Stimulated activated CD4-positive, alpha-beta T cell treated with anti-CD3 and anti-CD28 coated beads, Interleukin-1b, Interleukin-23, amount 100 ng/mL, for 48 hours (primary cell): ENCODE measurements at places on chromosomes 7 and 10.
A peak's percentile ranks its signal among the peaks of the same experiment; 100 is the strongest.

- no peak for DNase-seq
These were observed 498.2 kb downstream of the PHTF2 start for GRCh38 chr7:78296644-78297371.

DNA sequence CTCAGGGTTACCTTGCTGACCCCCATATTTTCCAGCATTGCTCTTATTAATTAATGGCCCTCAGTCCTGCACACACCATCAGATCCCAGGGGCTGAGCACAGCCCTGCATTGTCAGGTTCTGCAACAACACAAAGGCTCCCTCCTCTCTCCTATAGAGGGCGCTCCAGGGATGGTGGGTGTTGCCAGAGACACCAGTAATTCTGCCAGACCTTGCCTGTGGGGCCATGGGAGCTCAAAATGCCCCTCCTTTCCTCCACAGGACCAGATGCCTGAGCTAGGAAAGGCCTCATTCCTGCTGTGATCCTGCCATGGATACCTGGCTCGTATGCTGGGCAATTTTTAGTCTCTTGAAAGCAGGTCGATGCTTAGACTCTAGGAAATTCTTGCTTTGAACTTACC is 42.8 kb upstream of the PRSS58 start:
- peak; percentile 56 for DNase-seq

GRCh38 chr10:122638106-122638505 is 61.5 kb downstream of the C10orf120 start:
- DNase-seq = no peak

DNA sequence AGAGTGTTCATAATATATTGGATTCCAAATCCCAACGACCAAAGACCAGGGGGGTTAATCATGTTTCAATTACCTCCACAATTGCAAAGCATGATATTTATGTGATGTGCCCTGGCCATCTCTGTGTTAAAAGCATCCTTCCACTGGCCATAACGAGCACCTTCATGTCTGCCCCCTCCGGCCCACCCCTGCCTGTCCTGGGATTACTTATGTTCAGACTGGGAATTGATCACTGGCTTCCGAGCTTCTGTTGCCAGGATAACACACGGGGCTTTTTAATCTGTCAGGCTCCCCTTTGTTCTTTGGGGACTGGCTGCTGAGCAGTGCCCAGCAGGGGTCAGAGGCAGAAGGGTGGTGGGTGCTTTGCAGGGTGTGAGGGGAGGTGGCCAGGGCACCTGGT is 13.7 kb upstream of the CHST15 start:
- DNase-seq = no peak

- DNase-seq = no peak
These were observed 389.9 kb upstream of the SEMA3C start for GRCh38 chr7:81308643-81309322.

DNA sequence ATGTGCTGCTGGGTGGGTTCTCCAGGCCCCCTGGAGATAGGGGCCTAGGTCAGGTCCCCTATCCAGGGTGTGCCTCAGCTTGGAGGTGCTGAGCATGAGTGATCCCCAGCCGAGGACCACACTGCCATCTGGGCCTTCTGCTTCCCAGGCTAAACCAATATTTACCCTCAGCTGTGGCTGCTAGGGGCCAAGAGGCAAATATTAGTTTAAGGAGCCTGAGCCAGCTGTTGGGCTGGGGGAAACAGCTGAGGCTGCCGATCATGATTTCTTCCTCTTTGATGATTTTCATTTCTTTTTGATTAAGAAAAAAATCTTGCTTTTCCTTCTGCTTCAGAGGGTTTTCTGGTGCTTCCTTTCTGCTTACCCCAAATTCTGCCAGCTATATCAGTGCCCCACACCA is 83.4 kb downstream of the NEURL1 start:
- DNase-seq = no peak

- no peak for DNase-seq
These were observed 77.3 kb upstream of the TCF7L2 start for GRCh38 chr10:112872728-112873127.

GRCh38 chr7:101905203-101905865 is 87.9 kb downstream of the CUX1 start:
- DNase-seq = no peak

- no peak for DNase-seq
These were observed 8.6 kb downstream of the POLD2 start for GRCh38 chr7:44114586-44115310.
